ENCODE measurements at places on chromosomes 1 and 21.

GRCh38 chr21:31862078-31862477 is 10.7 kb upstream of the HUNK start:
- no peak for DNase-seq

GRCh38 chr1:94012708-94013366 is 103.6 kb upstream of the GCLM start:
- no peak for DNase-seq

- DNase-seq = no peak
Observed at GRCh38 chr1:182330303-182330702, 61.3 kb downstream of the GLUL start.

DNA sequence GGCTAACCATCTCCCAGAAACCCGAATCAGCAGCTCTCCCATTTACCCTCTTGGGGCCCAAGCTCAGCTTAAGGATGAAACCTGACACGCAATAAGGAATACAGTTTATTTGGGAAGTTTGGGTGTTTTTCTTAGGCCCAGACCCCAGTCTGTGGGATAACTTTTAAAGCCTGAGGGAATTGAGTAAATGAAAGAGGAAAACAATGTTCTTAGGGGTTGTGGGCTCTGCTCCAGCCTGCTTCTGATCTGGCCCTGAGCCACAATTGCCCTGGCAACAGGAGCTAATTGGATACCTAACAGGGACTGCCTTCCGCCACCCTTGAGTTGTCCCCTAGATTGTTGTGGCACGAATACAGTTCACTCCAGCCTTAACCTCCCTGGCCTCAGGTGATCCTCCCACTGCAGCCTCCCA is 20.1 kb downstream of the DYRK3 start:
- no peak for DNase-seq

DNA sequence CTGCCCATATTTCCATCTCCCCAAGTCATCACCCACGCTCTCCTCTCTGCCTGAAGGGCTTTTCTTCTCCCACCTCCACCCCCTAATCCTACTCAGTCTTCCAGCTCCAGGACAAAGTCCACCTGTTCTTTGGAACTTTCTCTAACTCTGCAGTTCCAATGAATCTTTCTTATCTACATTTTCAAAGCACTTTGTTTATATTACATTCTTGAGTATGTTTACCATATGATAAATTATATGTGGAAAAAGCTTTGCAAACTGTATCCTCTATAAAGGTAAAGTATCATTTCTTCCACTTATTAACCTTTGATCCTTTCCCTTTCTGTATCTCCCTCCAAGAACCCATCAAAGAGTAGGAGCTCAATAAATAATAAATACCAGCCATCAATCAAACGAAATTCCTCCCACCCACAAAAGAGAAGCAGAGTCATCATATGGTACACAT is 39.7 kb downstream of the TTC13 start:
- no peak for DNase-seq

- no peak for DNase-seq
Observed at GRCh38 chr1:118184739-118185083, 317 bp downstream of the SPAG17 start.

GRCh38 chr1:241600496-241600901 is 39.7 kb downstream of the CHML start:
- no peak for DNase-seq

DNA sequence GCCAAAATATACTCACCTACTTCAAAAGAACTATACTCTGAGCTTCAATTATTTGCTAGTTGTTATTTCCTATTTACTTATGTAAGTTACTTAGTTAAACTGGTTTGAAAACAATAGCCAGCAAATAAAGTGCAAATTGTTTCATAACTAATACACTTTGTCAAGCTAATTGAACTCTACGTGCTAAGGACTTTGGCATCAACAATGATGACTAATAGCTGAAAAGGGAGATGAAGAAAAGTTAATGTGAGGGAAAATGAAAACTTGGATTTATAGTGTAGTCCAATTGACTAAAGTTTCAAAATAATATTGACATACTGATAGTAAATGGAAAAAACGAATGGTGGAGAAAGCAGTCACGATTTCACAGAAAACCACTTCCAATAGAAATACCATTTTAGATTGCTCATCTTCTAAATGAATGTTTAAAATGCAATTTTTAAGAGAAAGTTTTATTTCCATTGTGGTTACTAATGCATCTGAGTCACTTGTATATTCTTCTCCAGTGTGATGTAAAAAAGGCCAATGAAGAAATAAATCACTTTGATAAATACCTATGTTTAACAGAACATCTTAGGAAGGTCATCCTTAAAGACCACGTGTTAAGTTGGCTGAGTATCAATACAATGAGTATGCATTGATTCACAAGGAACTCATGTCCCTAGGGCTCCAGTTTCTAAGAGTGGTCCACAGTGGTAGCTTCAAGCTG is 455.2 kb downstream of the LTN1 start:
- DNase-seq = no peak

GRCh38 chr1:225435487-225435886 is 7.6 kb upstream of the LBR start:
- no peak for DNase-seq

DNA sequence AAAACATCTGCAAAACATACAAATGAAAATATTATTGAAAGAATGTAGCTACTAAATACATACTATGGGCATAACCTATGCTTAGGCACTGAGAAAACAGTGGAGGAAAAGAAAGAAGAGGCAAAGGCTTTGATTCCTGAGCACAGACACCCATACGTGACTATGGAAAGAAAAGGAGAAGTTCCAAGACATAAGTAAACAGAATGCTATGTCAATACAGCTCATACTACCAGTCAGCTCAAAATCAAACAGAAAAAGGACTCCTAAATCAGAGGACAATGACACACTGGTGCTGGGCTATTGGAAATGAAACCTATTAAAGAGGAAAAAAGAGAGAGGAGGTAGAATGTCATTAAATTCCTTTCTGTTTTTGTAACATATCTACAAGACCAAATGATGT is 225.4 kb downstream of the SMYD3 start:
- no peak for DNase-seq

DNA sequence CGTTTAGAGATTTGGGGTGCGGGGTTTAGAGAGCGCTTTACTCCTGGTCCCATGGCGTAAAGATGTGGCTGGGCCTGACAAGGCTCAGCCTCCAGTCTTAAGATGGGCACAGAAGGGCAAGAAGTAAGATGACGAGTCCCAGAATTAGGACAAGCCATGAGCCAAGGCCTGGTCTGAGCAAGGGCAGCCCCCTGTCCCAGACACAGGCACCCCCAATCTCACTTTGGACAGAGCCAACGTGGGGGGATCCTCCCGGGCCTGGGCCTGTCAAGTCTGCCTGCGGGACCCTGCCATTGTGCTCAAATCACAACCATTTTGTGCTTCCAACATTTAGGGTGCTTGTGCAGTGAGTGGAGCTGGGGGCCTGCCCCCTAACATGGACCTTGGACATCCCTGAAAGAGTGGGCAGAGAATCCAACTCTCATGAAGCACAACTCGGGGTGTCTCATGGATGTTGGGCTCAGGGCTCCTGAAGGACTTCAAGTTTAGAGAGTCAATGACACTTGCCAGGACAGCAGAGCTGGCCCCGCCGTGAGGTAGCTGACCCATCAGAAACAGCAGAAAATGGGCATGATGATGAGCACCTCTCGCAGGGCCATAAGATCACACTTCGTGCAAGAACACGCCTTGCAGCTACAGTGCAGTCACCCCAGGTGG is 52.6 kb downstream of the KIF21B start:
- DNase-seq = no peak

GRCh38 chr21:38223893-38224540 is 32.8 kb upstream of the KCNJ15 start:
- no peak for DNase-seq

DNA sequence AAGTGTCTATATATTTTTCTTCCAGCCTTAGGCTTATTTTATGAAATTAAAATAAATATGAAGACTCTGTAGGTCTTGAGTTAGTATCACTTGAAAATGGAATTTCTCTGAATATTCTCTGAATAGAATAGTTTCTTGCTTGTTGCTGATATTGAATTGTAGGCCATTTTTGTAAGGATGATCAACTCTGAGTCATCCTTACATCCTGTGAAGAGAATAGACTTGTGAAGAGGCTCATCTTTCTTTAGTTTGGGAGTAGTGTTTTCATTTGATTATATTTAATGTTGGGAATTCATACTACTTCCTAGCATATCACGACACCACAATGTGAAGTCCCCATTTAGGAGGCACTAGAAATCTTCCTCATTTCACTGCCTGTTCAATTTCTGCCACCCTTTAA is 27.5 kb upstream of the CD1D start:
- no peak for DNase-seq
